ENCODE measurements at places on chromosomes 2 and 18. TPM values are rescaled to one million over a fixed set of nuclear protein-coding genes. Genes with fewer than 3 reads are reported as not detected.

- DNase-seq: no peak
These were observed 132.0 kb upstream of the BOD1L2 start for GRCh38 chr18:57014772-57015413.

DNA sequence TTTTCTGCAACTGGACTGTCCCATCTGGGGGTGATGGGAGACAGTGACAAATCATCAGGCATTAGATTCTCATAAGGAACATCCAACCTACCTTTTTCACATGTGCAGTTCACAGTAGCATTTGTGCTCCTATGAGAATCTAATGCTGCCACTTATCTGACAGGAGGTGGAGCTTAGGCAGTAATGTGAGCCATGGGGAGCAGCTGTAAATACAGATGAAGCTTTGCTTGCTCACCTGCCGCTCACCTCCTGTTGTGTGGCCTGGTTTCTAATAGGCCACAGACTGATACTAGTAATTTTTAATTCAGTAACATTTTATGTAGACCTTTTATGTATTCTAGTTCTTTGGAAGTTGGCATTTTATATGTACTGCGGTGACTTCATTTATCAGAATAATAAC is 180.1 kb upstream of the SPOPL start:
- DNase-seq: no peak

TMEM18 gene
- total RNA-seq: 26.6 TPM

INPP5D gene
- total RNA-seq: 0.24 TPM

PLA2R1 gene
- 6.9 TPM for total RNA-seq

Measured in RPMI7951 (cell line).